ENCODE measurements at places on chromosomes 11 and 22.

DNA sequence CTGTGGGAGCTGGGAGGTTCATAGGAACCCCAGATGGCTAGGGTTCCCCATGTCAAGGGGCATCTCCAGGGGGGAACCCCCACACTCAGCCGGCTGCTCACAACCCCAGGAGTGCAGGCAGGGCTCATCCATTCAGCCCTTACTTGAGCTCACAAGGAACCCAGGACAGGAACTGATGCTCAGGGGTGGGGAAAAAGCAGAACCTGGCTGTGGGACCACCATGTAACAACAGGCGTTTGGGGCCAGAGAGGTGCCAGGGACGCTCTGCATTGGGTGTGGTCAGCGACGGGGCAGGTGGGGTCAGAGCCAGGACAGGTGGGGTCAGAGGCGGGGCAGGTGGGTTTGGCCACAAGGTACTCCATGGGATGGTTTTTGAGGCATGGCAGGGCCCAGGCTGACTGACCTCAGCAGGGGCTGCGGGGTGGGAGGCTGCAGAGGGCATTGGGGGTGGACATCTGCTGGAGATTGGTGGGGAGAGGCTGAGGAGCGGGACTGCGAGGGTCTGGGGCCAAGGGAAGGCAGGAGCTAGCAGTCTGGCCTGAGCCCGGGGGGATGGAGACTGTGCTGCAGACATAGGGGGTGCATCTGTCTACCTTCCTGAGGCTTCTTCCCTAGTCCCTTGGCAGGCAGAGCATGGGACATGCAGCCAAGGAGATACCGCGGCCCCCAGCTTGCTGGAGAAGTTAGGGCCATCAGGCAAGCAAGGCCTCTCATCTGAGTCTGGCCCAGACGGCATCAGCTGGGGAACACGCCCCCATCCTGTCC is 34.0 kb upstream of the CARS1 start:
- no peak for DNase-seq

GRCh38 chr11:112777283-112777751 is 183.9 kb upstream of the NCAM1 start:
- no peak for DNase-seq

- peak; percentile 38 for DNase-seq
Measured at GRCh38 chr11:62680825-62681240, 2.0 kb upstream of the UBXN1 start.

- DNase-seq = no peak
Measured at GRCh38 chr22:45692549-45692948, 20.9 kb downstream of the ATXN10 start.

GRCh38 chr11:19349340-19350025 is 108.7 kb upstream of the E2F8 start:
- DNase-seq = no peak

DNA sequence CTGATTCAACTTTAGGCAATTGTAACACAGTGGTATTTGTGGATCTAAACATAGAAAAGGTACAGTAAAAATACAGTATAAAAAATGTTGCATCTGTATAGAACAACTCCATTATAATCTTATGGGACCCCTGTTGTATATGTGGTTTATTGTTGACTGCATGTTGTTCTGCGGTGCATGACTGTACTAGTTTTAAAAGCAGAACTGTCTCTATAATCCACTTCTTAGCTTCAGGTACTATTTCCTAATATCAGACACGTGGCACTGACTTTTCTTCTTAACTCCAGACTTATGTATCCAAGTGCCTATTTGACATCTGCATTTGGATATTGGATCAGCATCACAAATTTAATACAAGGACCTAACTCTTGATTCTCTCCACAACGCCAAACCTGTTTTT is 41.1 kb downstream of the PACS1 start:
- DNase-seq = no peak

Measured in DMS153 (cell line).